ENCODE measurements at places on chromosomes 3 and 15.

- no peak for DNase-seq
Observed at GRCh38 chr15:60389261-60390077, 8.3 kb downstream of the ANXA2 start.

DNA sequence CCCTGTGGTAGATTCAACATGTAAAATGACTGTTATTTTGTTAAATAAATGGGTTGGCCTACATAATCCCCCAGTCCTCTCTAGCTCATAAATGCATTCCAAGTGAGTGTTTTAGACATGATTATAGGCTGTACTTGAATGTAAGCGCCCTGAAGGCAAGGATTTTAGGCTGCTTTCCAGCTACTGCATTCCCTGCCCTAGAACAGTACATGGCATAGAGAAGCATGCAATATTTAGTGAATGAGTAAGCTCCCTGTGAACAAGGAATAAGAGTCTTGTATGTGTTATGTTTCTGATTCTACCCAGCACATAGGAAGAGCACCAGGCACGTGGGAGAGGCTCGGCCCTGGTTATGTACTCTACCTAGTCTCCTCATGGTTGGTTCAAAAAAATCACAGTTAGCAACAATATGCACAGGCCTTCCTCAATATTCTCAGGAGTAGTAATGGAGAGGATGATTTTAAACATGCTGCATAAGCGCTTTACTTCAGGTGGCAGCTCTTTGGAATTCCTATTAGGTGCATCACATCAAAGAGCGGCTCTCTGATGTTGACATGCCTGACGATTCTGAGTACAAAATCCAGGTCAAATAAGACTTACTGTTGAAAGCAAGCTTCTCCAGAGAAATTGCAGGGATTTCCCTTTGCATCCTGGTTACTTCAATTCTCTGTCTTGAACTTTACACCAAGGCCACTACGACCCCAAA, 456.6 kb downstream of the MAGI1 start:
- DNase-seq = no peak

- DNase-seq = no peak
Observed at GRCh38 chr3:188306435-188307005, 152.6 kb downstream of the LPP start.

DNA sequence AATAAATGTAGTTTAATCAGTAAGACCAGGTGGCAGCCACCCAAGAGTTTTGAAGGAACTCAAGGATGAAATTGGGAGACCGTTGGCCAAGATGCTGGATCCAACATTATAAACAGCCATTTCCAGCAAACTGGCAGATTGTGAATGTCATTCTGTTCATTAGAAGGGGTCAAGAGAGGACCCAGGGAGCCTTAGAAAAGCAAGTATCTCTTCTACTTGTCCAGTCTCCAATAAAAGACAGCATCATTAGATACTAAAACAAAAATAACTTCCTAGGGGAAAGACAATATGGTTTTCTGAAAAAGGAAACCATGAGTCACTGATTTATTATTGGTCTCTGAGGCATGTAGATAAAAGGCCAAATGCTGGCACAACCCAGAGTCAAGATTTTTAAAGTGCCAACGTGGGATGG, 67.9 kb downstream of the GADL1 start:
- DNase-seq = no peak

DNA sequence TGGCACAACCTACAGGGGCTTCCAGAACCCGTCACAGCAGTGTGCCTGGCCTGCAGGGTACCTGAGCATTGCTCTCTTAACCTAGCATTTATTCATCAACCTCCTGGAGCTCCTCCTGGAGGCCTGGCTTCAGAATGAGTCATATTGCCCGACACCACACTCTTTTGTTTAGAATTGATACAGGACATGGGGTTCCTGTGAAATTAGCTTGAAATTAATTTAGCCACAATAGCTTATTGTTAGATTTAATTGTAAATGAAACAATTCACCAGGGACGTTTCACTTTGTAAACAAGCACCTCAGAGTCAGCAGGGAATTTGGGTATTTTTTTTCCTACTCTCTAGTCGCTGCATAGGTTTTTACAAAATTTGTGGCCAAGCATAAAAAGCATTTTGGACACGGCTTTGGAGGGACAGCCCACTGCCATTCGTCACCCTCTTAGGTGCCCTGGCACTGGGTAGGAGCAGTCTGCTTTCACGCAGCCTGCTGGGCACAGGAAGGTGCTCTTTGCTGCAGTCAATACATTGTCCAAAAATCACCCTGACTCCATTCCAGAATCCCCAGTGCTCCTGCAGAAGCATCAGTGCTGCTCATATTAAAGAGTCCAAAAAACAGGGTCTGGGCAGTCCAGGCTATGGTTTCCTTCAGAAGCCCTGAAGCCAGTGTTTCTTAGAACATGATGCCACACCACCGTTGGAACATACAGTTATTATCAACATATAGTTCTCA, 60.8 kb upstream of the MEF2A start:
- no peak for DNase-seq

DNA sequence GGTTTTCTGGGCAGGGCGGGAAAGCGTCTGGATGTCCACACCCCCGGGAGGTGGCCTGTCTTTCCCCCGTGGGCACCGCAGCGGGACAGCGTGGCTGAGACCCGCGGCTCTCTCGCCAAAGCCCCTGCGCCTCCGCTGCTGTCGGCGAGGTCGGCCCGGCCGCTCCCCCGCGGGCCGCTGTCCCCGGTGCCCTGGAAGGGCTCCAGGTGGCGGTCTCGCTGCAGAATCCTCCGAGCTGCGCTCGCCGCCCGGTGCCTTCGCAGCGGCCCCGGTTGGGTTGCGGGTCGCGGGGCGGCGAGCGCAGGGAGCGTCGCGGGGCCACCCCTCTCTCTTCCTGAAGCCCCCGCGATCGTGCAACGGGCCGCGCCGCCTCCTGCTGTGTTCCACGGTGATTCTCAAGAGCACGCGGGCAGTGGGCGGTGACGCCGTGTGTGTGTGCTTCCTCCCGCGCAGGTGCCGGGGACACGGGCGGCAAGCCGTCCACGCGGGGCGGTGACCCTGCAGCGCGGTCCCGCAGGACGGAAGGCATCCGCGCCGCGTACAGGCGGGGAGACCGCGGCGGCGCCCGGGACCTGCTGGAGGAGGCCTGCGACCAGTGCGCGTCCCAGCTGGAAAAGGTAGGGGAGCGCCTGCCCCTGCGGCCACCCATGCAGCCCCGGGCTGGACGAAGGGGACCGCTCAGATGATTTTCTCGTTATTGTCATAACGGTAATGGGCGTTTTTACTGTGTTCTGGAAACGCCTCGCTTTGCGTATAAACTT, 54.4 kb downstream of the LRRK1 start:
- DNase-seq = no peak

DNA sequence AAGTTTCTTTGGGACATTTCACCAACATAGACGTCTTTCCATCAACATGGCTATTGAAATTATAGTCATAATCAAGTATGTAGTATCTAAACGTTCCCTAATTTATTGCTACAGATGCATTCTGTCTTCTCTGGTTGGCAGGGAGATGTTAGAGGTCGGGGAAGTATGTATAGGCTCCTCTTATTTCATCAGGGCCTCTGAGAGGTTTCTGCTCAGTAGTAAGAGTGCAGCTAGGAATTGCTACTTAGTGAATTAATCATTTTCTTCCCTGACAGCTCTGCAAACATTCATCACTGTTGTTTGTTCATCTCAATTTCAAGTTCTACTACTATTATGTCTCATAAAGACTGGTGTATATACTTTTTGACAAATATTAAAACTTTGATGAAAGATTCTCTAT, 309.7 kb upstream of the NR2F2 start:
- no peak for DNase-seq

DNA sequence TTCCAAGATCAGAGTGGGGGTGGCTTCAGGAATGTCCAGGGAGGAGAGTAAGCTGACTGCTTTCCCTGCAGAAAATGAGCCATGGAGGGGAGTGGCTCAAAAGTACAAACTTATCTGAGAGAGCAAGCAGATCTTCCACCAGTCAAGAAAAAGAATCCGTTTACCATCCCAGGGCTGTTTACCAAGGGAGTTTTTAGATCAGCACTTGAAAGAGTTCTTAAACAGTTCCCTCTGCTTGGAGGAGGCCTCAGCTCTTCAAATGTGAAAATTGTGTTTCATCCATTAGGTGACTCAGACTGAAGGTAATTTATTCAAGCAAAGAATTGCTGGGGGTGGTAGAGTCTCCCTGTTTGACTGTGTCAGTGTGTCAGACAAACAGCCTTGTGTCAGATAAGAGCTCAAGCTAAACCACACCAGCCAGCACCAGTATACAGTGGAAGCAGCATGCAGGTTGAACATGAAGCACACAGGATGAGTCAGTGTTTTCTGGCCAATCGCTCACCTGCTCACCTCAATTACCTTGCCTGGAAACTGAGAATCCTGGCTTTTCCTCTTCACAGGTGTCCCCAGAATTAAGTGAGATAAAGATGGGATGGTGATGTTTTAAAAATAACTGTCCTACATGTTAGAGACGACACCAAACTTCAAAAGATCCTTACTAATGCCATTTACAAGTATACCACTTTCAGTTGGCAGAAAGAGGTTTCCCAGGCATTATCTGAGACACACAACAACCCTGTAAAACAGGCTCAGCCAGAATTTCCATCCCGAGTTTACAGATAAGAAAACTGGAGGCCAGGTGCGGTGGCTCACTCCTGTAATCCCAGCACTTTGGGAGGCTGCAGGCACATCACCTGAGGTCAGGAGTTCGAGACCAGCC, 21.7 kb downstream of the SH3BP5 start:
- DNase-seq = no peak
